Central memory CD8-positive, alpha-beta T cell (primary cell): ENCODE measurements at places on chromosomes 16 and 17.

- no peak for DNase-seq
Observed at GRCh38 chr16:2992383-2993081, 12.3 kb upstream of the PKMYT1 start.

DNA sequence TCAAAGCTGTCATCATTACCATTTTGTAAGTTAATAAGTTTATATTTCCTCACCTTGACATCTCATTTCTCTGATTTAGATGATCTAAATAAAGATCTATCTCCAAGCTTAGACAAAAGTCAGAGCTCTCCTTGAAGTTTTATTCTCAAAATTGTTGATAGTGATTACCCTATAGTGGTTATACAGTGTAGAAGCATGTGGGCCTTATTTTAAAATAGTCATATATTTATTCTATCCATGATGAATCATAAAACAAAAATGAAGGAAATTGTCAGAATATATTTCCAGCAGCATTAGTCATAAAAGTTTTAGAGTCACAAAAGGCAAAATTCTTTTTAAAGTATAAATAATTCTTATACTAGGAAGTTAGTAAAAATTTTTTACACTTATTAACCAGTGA lies 49.0 kb downstream of the RHOT1 start:
- no peak for DNase-seq

- no peak for DNase-seq
Observed at GRCh38 chr16:9151597-9151996, 60.2 kb downstream of the HAPSTR1 start.

DNA sequence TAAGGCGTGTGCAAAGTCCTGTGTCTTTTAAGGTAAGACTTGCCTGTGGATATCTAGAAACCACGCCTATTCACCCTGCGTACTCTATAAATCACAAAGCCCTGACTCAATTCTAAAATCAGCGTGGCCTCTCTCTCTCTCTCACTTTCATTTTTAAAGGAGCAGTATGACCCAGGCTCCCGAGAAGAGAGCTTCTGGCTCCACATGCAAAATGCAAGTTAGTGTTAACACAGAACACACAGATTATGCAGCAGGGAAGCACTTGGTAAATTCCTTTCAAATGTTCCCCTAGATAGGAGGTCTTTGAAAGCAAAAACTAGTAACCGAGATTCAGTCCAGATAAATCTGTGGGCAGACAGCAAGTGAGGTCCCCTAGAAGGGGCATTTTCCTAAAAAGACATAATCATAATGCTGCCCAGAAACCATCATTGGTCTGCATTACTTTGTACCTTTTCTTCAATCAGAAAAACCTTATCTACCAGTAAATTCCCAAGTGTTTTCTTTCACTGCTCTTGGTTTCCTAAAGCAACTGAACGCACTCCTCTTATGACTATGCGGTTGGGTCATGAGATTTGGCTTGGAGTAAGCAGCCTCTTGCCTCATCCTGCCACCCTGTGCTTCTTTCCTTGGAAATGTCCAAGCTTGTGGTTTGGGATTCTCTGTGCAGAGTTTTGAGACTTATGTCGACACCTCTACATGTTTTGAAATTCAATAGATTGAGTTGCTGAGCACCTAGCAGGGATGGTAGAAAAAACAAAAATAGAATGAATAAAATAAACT lies 31.7 kb upstream of the KCNJ2 start:
- no peak for DNase-seq

GRCh38 chr17:82592767-82593589 lies 55.3 kb downstream of the WDR45B start:
- peak; percentile 65 for DNase-seq

GRCh38 chr16:66758086-66758485 lies 6.7 kb upstream of the DYNC1LI2 start:
- no peak for DNase-seq

- DNase-seq, result no peak
Observed at GRCh38 chr17:1683459-1683858, 1.2 kb downstream of the PRPF8 start.

GRCh38 chr17:27446569-27447301 lies 9.5 kb upstream of the KSR1 start:
- DNase-seq, result no peak

DNA sequence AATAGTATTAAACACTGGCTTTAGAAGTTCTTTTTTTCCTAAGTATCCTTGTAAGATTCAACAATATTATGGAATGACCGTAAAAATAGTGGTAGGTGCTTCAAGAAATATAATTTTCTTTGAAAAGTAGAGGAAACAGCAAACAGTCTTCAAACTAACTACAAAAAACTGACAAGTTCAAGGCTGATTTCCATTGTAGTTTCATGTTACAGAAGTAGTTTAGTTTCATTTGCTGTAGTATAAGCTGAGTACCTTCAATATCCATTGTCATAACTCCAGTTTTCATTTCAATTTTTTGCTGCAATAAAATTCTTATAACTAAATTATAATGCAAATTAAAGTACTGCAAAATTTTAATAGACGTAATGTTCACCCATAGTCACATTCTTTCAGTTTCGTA lies 19.3 kb downstream of the PHKB start:
- DNase-seq, result no peak

DNA sequence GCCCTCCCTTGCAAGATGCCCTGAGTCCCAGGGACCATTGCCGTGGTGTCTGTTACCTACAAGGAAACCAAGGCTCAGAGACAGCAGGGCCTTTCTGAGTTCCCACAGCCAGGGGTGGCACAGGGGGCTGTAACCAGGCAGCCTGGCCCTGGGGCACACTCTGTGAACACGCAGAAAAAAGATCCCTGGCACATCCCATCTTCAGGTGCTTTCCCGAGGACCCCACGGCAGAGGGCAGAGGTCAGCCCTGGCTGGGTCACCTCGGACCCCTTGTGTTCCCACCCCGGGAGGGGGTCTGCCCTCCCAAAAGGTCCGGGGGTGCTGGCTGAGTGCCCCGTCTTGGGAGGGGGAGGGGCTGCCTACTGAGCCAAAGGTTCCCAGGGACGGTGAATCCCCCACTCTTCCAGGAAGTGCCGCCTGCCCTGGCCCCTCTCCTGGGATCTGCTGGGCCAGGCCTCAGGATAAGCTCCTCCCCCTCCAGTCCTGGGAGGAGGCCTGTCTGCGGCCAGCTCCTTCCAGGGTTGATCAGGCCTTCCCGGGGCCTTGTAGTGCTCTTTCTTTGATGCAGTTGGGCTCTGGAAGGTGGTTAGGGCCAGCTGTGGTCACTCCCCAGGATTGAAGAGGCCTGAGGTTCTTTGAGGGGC lies 8.1 kb downstream of the GLIS2 start:
- no peak for DNase-seq

DNA sequence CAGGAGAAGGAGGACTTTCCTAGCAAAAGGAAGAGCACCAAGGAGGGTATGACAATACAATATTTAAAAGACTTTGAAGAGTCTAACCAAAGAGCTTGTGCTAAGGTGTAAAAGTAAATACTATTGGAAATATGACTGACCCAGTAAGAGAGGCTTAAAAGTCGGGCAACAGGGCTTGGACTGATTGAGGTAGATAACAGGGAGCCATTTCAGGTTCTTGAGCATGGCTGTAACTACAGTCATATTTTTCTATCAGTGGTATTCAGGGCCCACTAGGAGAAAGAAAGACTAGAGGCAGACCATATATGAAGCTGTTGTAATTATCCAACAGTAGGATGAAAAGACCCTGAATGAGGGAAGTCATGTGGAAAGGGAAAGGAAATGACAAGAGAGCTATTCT lies 62.3 kb downstream of the SMURF2 start:
- DNase-seq, result no peak

GRCh38 chr17:33551075-33551474 lies 258.0 kb upstream of the ASIC2 start:
- no peak for DNase-seq

GRCh38 chr16:87161822-87162676 lies 155.1 kb downstream of the C16orf95 start:
- DNase-seq, result no peak

GRCh38 chr16:54921206-54921824 lies 9.3 kb upstream of the IRX5 start:
- no peak for DNase-seq

- no peak for DNase-seq
Observed at GRCh38 chr17:14621826-14622614, 321.1 kb downstream of the HS3ST3B1 start.

GRCh38 chr16:23303685-23304084 lies 1.6 kb downstream of the SCNN1B start:
- DNase-seq, result no peak

- no peak for DNase-seq
Observed at GRCh38 chr16:30482366-30482765, 9.8 kb downstream of the ITGAL start.

DNA sequence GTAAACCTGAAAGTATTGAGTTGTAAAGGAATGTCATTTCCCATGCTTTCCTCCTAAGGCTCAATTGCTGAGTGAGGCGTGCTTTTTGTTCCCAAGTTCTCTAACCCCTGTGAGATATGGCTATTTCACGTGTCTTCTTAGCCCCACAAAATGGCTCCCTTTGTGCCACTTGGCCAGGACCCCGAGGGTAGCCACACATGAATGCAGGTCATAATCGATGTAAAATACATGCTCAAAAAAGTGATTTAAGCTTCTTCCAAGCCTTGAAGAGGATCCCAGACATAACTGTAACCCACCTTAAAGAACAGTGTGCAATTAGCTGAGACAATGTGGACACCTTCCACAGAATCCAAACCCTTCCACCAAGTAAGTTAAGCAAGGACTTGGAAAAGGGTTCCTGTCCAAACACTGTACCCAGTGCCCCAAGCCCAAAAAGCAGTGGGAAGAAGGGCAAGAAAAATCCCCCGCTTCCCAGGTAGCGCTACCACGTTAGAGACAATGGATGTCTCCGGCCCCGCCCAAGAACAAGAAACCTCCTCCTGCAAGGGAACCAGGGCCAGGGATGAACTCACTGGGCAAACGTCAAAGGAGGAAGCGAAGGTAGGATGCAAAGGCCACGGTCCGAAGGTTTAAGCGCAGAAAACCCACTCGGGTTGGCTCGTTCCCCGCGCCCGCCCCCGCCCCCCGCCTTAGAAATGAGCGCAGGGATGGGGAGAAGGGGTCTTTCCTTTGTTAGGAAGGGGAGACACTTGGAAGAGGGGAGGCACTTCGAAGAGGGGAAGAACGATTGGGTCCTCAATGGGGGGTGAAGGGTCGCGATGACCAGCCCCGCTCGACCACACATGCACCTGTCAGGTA lies 1.2 kb downstream of the JPT1 start:
- DNase-seq, result no peak

GRCh38 chr16:14350626-14351025 lies 279.4 kb downstream of the PARN start:
- no peak for DNase-seq

DNA sequence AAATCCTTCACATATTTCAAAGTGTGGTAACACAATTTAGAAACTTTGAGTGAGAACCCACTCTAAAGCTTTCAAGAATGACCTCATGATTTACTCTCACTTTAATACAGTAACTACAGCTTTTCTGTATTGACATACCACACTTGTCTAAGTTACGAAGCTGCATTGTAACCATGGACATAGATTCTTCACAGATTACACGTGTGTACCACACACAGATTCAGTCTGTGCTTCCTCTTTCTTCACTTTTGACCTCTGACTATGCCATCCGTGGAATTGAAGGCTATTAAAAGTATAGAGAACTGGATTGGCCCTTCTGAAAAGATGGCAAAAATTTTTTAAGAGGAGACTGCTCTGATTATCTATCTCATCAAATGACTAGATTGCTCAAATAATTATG lies 172.7 kb downstream of the TANC2 start:
- no peak for DNase-seq

DNA sequence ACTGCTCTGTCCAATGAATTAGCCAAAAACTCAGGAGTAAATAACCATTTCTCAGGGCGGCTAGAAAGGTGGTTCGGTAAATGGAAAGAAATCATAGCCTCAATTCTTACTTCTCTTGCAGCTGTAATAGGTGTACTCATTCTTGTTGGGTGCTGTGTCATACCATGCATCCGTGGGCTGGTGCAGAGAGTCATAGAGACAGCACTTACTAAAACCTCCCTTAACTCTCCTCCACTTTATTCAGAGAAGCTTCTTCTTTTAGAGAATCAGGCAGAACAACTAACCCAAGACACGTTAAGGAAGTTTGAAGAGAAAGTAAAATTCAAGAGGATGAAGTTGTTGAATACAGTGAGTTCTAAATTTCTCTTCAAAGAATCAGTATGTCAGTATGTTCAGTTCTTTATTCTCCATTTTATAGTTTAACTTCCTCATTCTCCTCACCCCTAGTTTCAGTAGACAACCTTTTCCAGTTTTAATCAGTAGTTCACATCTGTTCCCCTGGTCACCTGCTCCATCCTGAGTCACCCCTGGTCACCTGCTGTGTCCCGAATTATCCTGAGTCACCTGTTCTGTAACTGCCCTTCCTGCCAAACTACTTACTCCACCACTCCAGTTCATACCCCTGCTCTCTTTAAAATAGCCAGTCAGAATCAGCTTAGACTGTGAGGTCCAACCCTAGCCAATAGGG lies 85.9 kb downstream of the EMP2 start:
- DNase-seq, result no peak

DNA sequence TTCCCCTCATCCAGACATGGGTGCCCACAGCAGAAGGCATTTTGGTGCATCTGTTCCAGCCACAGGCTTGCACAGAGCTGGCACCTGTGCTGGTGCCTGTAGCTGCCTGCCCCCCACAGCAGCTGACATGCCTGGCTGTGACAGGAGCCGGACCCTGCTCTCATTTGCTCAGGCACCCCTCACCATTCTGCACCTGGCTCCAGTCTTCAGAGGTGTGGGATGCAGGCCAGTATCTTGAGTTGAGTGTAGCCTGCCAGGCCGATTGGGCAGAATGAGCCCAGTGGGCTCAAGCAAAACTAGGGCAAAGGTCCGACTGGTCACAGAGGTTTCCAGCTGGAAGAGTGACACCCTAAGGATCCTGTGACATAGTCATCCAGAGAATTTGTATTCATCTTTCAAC lies 887.7 kb downstream of the CDH11 start:
- no peak for DNase-seq

DNA sequence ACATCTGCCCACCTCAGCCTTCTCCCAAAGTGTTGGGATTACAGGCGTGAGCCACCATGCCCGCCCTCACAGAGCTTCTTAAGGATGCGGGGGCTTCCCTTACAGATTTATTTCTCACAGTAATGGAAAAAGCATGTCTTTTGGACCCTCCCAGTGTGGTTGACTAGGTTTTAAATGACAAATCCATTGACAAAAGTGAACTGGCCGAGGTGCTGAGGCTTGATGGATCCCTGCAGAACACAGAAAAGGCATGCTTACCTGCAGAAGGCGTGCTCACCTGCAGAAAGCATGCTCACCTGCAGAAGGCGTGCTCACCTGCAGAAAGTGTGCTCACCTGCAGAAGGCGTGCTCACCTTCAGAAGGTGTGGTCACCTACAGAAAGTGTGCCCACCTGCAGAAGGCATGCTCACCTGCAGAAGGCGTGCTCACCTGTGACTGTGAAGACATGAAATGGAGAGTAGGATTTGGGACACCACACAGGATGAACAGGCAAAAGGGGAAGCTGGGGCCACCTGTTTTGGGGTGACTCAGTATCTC lies 15.1 kb upstream of the BBS2 start:
- no peak for DNase-seq

DNA sequence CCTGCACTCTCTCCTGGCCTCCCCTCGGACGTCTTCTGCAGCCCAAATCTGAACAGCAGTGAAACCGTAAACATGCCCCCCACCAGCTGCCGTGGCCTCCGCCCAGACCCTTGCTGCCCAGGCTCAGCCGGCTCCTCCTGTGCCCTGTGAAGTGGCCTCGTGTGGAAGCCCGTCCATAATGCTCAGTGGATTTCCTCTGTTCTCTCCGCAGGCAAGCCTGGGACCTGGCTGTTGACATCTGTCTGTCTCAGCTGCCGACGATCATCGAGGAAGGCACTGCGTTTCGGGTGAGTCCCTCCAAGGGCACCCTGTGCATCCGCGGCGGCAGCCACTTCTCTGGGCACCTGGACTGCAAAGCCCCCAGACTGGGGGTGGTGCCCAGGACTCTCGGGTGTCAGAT lies 153.9 kb upstream of the CHMP6 start:
- DNase-seq, result no peak

- DNase-seq, result no peak
Observed at GRCh38 chr16:50884066-50884860, 142.4 kb downstream of the CYLD start.
